ENCODE measurements at places on chromosomes 3 and 15. TPM values are rescaled to one million over a fixed set of nuclear protein-coding genes. Genes with fewer than 3 reads are reported as not detected.

The IQCB1 gene
- total RNA-seq, result 8.1 TPM

The ZIC4 gene
- not detected for total RNA-seq

The NLGN1 gene
- 3.2 TPM for total RNA-seq

The DUSP7 gene
- 111 TPM for total RNA-seq

The SLC22A13 gene
- total RNA-seq, result not detected

The CPNE9 gene
- total RNA-seq, result 3.4 TPM

The ADIPOQ gene
- 10.7 TPM for total RNA-seq

The CLRN1 gene
- not detected for total RNA-seq

The GADL1 gene
- total RNA-seq, result not detected

The SOX2 gene
- total RNA-seq, result 0.21 TPM

The LRRC31 gene
- total RNA-seq, result not detected

The DISP2 gene
- total RNA-seq, result 0.21 TPM

The SCG5 gene
- not detected for total RNA-seq

The IFRD2 gene
- 74.5 TPM for total RNA-seq

The XCR1 gene
- total RNA-seq, result 0.93 TPM

The CCDC71 gene
- total RNA-seq, result 29.0 TPM

The FANCD2OS gene
- not detected for total RNA-seq

The AGBL1 gene
- total RNA-seq, result not detected

The CYP1A1 gene
- 4.2 TPM for total RNA-seq

The CHRNA5 gene
- total RNA-seq, result 0.72 TPM

The RTP1 gene
- not detected for total RNA-seq

The LRRC49 gene
- 3.3 TPM for total RNA-seq

The CFAP44 gene
- total RNA-seq, result 4.0 TPM

The STAB1 gene
- total RNA-seq, result 21.1 TPM

The ITGA11 gene
- total RNA-seq, result 3.6 TPM

The ASB14 gene
- not detected for total RNA-seq

The ERC2 gene
- total RNA-seq, result 0.21 TPM

The SH3GL3 gene
- total RNA-seq, result 0.34 TPM

The UNC13C gene
- 0.04 TPM for total RNA-seq

The PEX5L gene
- not detected for total RNA-seq

The ZBBX gene
- not detected for total RNA-seq

The ISLR gene
- total RNA-seq, result 11.5 TPM

The THSD4 gene
- total RNA-seq, result 16.6 TPM

The KCNMB2 gene
- total RNA-seq, result not detected

The SCG3 gene
- total RNA-seq, result not detected

The CBLB gene
- 16.8 TPM for total RNA-seq

The GOLGA8N gene
- total RNA-seq, result 6.4 TPM

Data from suprapubic skin (tissue), 4 donors.